Fibroblast of gingiva (primary cell): ENCODE measurements at places on chromosomes 7 and 10.
A peak's percentile ranks its signal among the peaks of the same experiment; 100 is the strongest.

DNA sequence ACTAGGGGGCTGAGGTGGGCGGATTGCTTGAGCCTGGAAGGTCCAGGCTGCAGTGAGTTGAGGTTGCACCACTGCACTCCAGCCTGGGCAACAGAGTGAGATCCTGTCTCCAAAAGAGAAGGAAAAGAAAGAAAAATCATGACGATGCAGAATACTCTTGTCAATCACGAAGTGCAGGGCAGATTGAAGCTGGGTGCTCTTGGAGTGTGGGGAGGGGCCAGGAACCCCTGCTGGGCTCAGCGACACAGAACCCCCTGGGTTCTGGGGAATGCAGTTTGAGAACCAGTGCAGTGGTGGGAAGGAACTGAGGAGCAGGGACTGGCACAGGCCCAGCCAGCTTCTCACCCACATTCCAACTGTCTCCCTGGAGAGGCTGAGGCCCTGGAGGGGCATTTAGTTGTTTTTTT is 10.8 kb upstream of the INTS1 start:
- no peak for DNase-seq

DNA sequence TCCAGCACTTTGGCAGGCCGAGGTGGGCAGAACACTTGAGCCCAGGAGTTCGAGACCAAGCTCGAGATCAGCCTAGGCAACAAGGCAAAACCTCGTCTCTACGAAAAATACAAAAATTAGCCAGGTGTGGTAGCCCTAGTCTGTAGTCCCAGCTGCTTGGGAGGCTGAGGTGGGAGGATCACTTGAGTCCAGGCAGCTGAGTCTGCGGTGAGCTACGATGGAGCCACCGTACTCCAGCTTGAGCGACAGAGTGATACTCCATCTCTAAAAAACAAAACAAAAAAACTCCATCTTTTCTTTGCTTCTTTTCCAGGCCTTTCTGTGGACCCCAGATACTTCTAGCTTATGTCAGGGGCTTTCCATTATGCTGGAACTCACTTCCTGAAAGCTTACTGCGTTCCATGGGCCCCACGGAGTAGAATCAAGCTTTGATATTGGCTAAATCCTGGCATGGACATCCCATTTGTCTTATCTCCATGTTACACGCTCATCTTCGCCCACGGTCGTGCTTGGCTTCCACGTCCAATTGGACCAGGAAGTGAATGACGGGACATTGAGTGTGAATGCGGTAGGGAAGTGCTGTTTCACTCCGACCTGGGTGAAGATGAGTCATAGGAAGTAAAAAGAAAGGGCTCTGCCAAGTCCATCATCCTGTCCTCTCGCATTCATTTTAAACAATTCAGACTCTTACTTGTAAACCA is 45.7 kb downstream of the FAM171A1 start:
- DNase-seq = no peak

GRCh38 chr7:124603066-124603465 is 162.5 kb downstream of the GPR37 start:
- no peak for DNase-seq

DNA sequence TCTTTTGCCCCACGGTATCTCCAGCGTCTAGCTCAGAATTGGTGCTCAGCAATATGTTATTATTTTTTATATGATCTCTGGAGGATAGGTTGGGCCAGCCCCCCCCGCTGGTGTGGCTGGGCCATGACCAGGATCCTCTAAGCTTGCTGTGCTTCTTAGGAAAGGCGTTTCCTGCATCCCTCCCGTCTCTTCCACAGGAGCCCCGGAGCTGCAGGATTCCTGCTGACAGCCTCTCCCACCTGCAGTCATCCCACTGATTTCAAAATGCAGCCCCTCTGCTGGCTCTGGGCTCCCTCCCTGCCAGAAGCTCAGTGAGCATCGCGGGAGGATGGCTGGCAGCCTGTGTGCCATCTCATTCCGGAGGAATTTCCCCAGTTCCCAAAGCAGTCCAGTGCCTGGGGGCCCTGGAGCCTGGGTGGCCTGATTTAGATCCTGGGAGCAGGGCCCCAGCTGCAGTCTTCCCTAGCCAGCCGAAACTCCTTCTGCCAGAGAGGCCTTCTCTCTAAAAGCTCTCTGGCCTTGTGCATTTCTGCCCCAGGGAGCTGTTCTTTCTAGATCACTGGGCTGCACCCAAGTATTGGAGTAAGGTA is 21.8 kb upstream of the GOLGA7B start:
- peak; percentile 31 for DNase-seq

GRCh38 chr10:76558996-76559891 is 1078.4 kb downstream of the KCNMA1 start:
- peak; percentile 94 for DNase-seq

GRCh38 chr10:88670497-88670896 is 6.3 kb downstream of the LIPF start:
- no peak for DNase-seq

DNA sequence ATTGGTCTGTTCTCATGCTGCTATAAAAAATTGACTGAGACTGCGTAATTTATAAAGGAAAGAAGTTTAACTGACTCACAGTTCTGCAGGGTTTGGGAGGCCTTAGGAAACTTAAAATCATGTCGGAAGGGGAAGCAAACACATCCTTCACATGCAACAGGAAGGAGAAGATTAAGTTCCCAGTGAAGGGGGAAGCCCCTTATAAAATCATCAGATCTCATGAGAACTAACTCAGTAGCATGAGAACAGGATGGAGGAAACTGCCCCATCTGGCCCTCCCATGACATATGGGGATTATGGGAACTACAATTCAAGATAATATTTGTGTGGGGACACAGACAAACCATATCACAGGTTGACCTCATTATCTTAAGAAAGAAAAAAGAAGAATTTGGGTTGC is 134.5 kb downstream of the PPP1R3A start:
- DNase-seq = no peak
